ENCODE measurements at places on chromosomes 4 and X. TPM values are rescaled to one million over a fixed set of nuclear protein-coding genes. Genes with fewer than 3 reads are reported as not detected.

The TRIML2 gene
- total RNA-seq, result not detected

The TRIM2 gene
- 47.2 TPM for total RNA-seq

The EVC2 gene
- total RNA-seq, result 9.2 TPM

The NUP62CL gene
- not detected for total RNA-seq

The TEX13B gene
- not detected for total RNA-seq

The PNMA3 gene
- total RNA-seq, result 0.06 TPM

The SPANXB1 gene
- not detected for total RNA-seq

The ATP1B4 gene
- not detected for total RNA-seq
